AG09309 (cell line): ENCODE measurements at places on chromosomes 11 and 22.

DNA sequence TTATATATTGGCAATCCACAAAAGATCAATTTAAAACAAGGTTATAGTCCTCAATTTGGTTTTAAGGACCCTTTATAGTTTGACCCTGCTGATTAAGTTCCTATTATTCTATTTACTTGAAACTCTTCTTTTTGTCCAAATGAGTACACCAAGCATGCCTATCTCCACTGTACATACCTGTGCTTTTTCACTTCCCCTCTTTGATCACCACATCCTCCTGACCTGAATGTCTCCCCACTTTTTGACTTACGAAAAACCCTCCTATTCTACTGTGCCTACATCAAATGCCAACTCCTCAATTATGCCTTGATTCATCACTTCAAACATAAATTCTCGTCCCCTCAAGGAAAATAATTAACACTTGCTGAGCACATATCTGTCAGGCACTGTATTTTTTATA is 113.5 kb downstream of the SOX6 start:
- no peak for DNase-seq

- DNase-seq = no peak
These were observed 62.1 kb downstream of the ARHGAP8 start for GRCh38 chr22:44814266-44815098.

DNA sequence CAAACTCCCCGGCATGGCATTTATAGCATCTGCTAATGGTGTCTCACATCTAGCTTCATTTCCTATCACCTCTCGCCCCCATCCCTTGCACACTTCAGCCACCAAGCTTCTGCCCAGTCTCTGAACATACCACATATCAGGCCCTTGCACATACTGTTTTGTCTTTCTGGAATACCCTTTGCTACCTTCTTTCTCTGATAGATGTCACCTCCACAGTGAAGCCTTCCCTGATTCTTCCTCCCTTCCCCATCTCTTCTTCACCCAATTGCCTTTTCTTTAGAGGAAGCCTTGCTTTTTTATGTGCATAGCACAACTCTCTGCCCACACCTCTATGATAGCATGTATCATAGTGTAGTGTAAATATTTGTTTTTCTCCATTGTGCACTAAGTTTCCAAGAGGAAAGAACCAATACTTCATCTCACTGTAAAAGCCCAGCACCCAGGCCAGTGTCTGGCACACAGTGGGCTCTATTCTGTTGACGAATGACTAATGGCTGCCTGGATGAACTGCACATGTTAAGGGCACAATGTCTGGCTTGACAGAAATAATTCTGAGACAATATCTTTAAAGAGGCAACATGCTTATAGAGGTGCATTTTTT is 27.8 kb downstream of the P4HA3 start:
- no peak for DNase-seq

GRCh38 chr22:46965555-46966494 is 203.4 kb downstream of the TBC1D22A start:
- no peak for DNase-seq

GRCh38 chr22:43587574-43587973 is 175.8 kb downstream of the MPPED1 start:
- no peak for DNase-seq
